ENCODE measurements at places on chromosomes 4 and X. TPM values are rescaled to one million over a fixed set of nuclear protein-coding genes. Genes with fewer than 3 reads are reported as not detected.
A peak's percentile ranks its signal among the peaks of the same experiment; 100 is the strongest.

TDO2 gene
- not detected for polyA plus RNA-seq

FREM3 gene
- polyA plus RNA-seq, result not detected

RRH gene
- polyA plus RNA-seq, result not detected

- no peaks in the 10 kb centered on the region for H3K36me3 ChIP-seq
- H3K27me3 ChIP-seq, result no peaks in the 10 kb centered on the region
- H3K4me1 ChIP-seq, result no peaks in the 10 kb centered on the region
- no peak overlapping the region for H3K27ac ChIP-seq
- no peak overlapping the region for H3K4me3 ChIP-seq
- no peak for DNase-seq
These were observed 42.5 kb upstream of the KCNIP4 start for GRCh38 chr4:21991050-21991449.

DNA sequence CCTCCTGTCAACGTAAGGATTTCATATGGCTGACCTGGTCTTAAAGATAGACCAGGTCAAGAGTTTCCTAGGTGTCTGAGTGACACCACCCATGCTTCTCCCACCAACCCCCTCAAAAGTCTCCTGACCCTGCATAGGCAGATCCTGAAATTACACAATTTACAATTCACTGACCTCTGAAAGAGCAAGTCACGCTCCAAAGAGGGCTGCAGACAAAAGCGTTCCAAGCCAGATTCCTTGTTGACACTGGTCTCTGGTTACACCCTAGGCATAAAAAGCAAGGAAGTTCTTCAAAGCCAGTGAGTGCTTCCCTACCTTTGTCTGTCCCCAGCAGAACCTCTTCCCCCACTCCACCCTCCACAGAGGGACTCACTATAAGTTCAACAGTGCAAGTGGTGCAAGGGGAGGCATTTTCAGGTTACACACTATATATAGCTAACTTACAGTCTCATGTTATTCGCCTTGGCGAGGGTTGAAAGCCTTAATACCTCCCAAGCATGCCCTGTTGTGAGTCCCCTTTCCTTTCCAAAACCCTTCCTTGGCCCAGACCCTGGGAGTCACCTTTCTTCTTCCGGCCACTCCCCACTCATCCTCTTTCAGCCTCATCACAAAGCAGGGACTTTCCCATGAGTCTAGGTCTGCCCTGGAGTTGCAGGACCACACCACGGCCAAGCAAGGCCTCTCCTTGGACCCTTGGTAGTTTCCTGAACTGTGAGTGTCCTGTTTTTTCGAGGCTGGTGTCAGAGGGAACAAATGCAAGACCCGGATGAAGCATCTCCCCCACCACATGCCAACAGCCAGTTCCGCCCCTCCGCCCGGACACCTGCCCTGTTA, 58.0 kb upstream of the KLF3 start:
- H3K4me1 ChIP-seq, result peaks cover 24% of the 10 kb centered on the region
- no peak overlapping the region for H3K27ac ChIP-seq
- no peaks in the 10 kb centered on the region for H3K36me3 ChIP-seq
- no peak overlapping the region for H3K4me3 ChIP-seq
- no peak for DNase-seq

GRCh38 chrX:103405009-103405333, 28.6 kb downstream of the BEX3 start:
- no peaks in the 10 kb centered on the region for H3K36me3 ChIP-seq
- H3K4me3 ChIP-seq, result peak overlapping the region; percentile 28
- peaks cover 6% of the 10 kb centered on the region for H3K4me1 ChIP-seq
- no peak for DNase-seq
- H3K27me3 ChIP-seq, result no peaks in the 10 kb centered on the region

DNA sequence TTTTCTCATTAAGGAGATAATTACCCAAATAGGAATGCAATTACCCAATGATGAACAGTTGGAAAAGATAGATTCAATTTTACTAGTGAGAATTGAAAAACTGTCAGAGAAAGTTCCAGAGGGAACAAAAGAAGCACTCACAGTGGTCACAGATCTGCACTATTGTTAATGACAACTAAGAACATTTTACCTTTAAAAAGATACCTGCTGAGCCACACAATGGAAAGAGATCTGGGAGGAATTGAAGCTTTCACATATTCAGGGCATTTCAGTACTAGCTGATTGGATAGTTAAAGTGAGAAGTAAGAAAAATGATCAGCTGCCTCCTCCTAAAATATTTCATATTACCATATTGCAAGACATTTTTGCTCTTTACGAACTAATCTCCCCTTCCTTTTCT, 1822.2 kb downstream of the STIM2 start:
- no peak for DNase-seq
- no peaks in the 10 kb centered on the region for H3K27me3 ChIP-seq
- H3K4me3 ChIP-seq, result no peak overlapping the region
- H3K27ac ChIP-seq, result no peak overlapping the region

DNA sequence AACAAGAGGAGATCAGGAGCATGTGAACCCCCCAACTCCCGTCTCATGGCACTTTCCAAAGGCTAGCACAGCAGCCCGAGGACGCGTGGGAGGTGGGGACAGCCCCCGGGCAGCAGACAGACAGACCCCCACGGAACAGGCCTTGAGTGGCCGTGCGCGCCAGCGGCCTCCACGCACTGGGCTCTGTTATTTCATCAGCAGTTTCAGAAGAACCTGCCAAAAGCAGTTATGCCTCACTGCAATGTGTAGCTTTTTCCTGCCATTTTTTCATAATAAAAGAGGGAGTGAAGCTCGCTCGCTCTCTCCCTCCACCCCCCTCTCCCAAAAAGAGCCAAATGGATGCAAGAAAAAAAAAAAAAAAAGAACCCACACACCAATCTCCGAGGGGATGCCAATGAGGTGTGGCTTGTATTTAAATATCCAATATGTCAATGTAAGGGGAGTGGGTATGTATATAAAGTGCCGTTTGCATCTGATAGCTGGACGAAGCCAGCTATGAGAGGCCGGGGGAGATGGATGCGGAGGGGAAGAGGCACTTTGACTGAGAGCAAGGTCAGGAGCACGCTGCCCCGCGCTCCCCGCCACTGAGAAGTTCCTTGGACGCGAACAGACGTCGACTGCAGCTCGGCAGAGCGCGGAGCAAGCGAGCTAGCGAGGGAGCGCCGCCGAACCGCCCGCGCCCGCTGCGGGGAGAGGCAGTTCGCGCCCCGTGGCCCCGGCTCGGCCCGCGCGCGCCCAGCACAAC, at the start of gene FGF16:
FGF16 (plus strand) TSS at position 482 of the 745 bp plus-strand sequence. CDS start 286 bp downstream, outside the sequence.
- DNase-seq, result no peak
- no peaks in the 10 kb centered on the region for H3K36me3 ChIP-seq
- peaks cover 9% of the 10 kb centered on the region for H3K27me3 ChIP-seq
